DMS 273 treated with DMSO at 0.1 percent for 48 hours (cell line): ENCODE measurements at places on chromosomes 2 and 18.

- DNase-seq, result no peak
Observed at GRCh38 chr2:143909577-143910353, 610.2 kb downstream of the ZEB2 start.

GRCh38 chr18:75130591-75131328, 78.2 kb downstream of the PTGR3 start:
- DNase-seq, result no peak

DNA sequence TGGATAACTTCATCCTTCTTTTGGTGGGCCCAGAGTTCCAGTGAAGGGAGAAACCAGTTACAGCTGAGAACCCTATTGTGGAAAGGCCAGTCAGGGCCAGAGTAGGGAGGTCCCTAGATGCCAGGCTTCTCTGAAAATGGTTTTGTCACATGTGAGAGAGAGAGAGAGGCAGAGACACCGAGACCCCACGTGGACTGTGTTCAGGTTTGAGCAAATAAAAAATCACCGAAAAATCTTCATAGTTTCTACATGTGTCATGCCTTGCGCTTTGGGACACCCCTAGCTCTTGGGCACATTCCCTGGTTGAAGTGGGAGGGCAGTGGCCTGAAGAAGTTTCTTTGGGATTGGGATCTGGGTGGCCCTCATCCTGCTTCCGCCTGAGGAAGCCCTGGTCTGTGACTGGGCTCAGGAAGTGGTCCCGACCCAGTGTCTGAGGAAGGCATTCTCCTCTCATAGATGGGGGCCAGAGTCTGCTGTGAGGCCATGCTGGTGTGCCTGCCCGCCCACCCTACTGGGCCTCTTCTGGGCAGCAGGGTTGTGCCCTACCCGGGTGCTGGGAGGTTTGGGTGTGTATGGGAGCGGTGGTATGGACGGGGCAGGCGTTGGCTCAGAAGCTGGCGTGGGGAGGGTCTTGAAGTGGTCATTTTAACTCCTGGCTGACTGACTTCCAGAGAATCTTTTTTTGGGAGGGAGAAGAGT, 16.1 kb downstream of the NCK2 start:
- no peak for DNase-seq

GRCh38 chr2:33704406-33704855, 105.3 kb upstream of the FAM98A start:
- DNase-seq, result no peak

DNA sequence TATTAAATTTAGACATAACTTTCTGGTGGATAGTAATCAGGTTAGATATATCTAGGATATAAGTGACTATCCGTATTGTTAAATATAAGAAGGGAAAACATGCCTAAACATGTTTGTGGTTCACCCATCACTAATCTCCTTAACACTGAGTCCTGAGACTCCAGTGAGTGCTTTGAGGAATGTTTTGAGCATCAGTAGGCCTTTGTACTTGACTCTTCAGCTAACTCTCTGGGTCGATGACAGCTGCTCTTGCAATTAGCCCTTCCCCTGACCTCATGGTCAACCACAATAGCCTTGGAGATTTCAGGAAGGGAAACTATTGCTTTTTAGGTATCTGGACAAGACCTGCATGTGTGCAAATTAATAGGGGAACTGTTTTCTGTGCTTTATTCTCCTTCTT, 716.8 kb downstream of the EPHA4 start:
- DNase-seq, result no peak

DNA sequence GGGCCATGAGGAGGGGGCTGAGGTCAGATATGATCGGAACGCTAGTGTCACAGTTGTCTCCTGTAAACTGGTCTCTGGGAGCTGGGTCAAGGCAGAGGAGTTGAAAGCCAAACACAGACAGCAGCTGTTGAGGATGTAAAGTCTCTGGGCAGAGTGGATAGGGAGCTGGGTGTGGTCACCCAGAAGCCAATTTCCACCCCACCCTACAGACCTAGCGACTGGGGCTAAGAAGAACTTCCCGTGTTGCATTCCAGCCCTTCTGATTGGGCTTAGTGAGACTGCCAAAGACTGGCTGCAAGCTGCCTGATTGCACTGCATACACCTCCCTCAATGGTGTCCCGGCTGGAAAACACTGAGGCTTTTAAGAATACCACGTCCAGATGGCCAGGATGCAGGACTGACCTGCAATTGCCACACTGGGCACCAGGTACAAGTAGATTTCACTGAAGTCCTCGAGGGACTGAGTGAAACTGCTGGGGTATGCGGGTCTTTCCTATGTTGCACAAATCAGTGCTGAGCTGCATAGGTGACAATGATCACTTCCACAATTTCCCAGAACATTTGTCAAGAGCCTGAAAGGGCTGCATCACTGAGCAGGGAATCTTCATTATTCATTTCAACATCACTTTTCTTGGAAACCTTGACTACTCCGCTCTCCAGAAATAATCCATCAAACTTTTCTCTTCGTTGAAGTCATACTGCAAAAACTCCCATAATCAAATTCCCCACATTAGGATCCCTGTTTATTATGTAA, 43.1 kb upstream of the EML4 start:
- no peak for DNase-seq
